ENCODE measurements at places on chromosomes 7 and 10.

DNA sequence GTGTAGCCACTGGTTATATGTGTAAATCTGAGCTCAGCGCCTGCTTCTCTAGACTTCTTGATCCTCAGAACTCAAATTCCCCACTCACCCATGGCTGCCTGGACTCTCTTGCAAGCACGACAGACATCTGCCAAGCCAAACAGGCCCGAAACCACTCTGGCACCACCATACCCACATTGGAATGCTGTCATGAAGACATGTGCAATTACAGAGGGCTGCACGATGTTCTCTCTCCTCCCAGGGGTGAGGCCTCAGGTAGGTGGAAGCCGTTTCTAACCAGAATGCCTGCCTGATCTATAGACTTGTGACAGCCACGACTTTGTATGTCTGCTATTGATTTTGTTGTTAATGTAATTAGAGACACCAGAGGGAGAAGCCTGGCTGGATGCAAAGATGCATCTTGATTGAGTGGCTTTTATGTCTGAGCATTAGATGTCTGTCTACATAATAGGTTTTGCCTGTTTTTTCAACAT, 4.0 kb downstream of the BAMBI start:
- peak overlapping the region; percentile 33 for H3K27ac ChIP-seq
- H3K27me3 ChIP-seq = no peaks in the 10 kb centered on the region
- no peak overlapping the region for H3K4me3 ChIP-seq
- H3K36me3 ChIP-seq = peaks cover 48% of the 10 kb centered on the region
- peaks cover 11% of the 10 kb centered on the region for H3K4me1 ChIP-seq
- no peak for DNase-seq

DNA sequence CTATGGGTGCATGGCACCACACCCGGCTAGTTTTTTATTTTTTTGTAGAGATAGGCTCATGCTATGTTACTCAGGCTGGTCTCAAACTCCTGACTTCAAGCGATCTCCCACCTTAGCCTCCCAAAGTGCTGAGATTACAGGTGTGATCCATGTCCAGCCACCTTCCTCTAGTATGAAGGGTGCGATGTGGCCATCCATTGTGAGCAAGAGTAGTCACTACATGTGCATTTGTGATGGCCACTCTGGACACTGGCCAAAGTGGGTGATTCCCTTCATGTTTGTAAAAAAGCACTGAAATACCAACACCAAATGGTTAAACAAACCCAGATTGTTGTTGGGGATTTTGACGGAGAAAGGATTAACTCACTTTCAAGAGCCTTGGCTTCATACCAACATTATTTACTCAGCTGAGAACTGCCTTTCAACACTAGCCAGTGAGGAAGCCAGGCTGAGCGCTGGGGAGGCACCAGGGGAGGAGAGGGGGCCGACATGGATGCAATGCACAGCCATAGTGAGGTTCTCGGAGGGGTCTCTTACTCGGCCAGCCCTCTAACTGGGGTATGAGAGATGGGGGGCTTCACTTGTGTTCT, 198.1 kb upstream of the LYZL2 start:
- peaks cover 20% of the 10 kb centered on the region for H3K4me1 ChIP-seq
- DNase-seq = peak; percentile 87
- H3K36me3 ChIP-seq = no peaks in the 10 kb centered on the region
- H3K27ac ChIP-seq = no peak overlapping the region
- no peak overlapping the region for H3K4me3 ChIP-seq

GRCh38 chr7:22488643-22489462, 11.1 kb downstream of the STEAP1B start:
- H3K27me3 ChIP-seq = no peaks in the 10 kb centered on the region
- no peaks in the 10 kb centered on the region for H3K4me1 ChIP-seq
- no peak overlapping the region for H3K4me3 ChIP-seq
- DNase-seq = peak; percentile 85
- peak overlapping the region; percentile 15 for H3K27ac ChIP-seq

- H3K4me3 ChIP-seq = no peak overlapping the region
- H3K36me3 ChIP-seq = no peaks in the 10 kb centered on the region
- H3K27ac ChIP-seq = no peak overlapping the region
- no peak for DNase-seq
- no peaks in the 10 kb centered on the region for H3K4me1 ChIP-seq
These were observed 83.6 kb upstream of the MKI67 start for GRCh38 chr10:128209862-128210214.

DNA sequence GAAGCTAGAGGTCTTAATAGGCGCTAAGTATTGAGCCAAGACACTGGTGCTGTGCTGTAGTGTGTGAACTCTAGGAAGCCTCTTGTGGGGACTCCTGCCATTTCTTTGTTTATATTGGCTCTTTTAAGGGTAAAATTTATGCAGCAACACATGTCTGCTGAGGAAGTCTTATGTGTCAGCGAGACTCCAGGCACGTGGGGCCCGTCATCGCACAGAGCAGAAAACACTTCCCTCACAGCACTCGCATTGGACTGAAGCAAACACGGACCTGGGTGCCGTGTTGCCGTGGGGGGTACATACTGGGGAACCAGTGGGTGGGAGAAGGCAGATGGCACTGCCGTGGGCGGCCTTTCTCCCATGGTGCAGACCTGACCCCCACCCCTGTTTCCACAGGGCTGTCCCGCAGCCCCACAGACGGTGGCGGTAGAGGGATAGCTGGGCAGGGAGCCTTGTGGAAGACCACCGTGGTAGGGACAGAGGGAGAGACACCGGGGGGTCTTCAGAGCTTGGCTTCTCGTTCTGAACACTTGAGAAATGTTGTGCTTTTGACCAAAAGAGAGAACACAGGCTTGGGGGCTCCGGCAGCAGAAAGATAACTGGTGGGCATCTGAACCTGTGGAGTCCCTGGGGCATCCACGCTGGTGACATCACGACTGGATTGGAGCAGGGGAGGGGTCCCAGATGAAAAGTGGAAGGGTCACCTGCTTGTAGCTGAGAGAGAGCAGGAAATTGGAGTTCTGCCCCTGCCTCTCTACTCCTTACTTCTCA, 284.7 kb upstream of the SHH start:
- H3K4me3 ChIP-seq = no peak overlapping the region
- H3K4me1 ChIP-seq = no peaks in the 10 kb centered on the region
- no peaks in the 10 kb centered on the region for H3K36me3 ChIP-seq
- no peak overlapping the region for H3K27ac ChIP-seq
- peak; percentile 30 for DNase-seq

- H3K27ac ChIP-seq = no peak overlapping the region
- no peaks in the 10 kb centered on the region for H3K27me3 ChIP-seq
- H3K36me3 ChIP-seq = no peaks in the 10 kb centered on the region
- H3K4me3 ChIP-seq = no peak overlapping the region
- H3K4me1 ChIP-seq = no peaks in the 10 kb centered on the region
These were observed 121.6 kb downstream of the LRRC18 start for GRCh38 chr10:48818081-48818480.

GRCh38 chr7:152344253-152344652, 91.5 kb downstream of the KMT2C start:
- H3K4me3 ChIP-seq = no peak overlapping the region
- peaks cover 5% of the 10 kb centered on the region for H3K4me1 ChIP-seq
- no peak overlapping the region for H3K27ac ChIP-seq
- peaks cover 8% of the 10 kb centered on the region for H3K36me3 ChIP-seq
- DNase-seq = no peak
- no peaks in the 10 kb centered on the region for H3K27me3 ChIP-seq

GRCh38 chr7:147276783-147277370, 1160.3 kb downstream of the CNTNAP2 start:
- H3K27me3 ChIP-seq = no peaks in the 10 kb centered on the region
- H3K4me3 ChIP-seq = no peak overlapping the region
- no peak overlapping the region for H3K27ac ChIP-seq
- H3K4me1 ChIP-seq = peaks cover 8% of the 10 kb centered on the region

DNA sequence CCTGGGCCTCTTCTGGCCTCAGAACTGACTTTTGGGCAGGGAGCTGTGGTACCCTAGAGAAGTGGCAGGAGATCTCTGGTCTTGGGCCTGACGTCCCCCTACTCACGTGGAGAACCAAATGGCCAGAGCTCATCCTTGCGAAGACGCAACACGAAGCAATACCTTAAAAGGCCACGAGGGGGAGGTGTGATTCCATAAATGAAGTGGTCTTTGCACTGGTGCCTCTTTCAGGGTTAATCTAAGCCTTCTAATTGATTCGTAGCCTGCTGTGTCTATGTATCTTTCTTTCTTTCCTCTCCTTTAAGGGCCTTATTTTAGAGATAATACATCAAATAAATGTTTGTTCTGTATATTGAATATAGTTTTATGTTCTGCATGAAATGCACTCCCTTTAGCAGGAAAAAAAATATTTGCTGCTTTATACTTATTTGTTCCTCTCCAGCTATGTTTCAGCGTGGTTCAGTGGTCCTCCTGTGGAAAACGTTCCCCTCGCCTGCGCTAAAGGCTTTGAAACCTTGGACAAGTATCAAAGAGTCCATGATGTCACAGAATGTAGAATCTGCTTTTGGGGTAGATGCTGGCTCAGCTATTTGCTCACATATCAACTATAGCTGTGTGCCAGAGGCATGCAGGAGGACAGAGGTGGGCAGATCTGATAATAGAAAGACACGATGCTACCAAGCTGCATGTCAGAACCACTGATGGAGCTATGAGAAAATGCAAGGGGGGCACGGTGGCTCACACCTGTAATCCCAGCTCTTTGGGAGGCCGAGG, 41.0 kb downstream of the STRA8 start:
- no peak overlapping the region for H3K4me3 ChIP-seq
- H3K4me1 ChIP-seq = no peaks in the 10 kb centered on the region
- H3K27me3 ChIP-seq = no peaks in the 10 kb centered on the region
- no peak overlapping the region for H3K27ac ChIP-seq
- peak; percentile 76 for DNase-seq

DNA sequence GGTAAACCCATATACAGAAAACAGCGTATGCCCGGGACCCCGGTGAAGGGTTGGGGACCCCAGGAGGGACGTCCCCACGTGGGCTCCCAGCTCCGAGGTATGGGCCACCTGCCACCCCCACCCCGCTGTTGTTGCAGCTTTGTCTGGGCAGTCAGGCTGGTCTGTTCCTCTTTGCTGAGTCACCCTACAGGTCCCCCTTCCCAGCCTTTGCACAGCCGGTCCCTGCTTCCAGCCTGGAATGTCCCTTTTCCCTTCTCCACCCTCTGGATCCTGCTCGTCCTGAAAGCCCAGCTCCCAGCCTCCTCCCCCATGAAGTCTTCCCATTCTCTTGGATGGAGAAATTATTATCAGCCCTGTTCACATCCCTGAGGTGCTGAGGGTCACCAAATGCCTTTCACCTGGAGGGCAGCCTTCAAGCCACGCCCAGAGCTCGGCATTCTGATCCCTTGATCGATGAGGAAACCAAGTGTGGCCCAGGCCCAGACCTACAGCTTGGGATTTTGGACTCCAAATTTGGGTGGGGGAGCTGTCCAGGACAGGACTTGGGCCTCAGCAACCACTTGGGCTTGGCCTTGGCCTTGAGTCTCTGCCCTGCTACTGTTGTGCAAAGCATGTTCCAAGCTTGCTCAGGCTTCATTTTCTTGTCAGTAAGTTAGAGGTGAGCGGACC, 2.6 kb downstream of the CLDN4 start:
- no peaks in the 10 kb centered on the region for H3K36me3 ChIP-seq
- peak overlapping the region; percentile 77 for H3K27ac ChIP-seq

GRCh38 chr7:41446606-41447449, 256.1 kb downstream of the INHBA start:
- H3K27ac ChIP-seq = no peak overlapping the region
- H3K4me3 ChIP-seq = no peak overlapping the region
- DNase-seq = no peak
- no peaks in the 10 kb centered on the region for H3K36me3 ChIP-seq

DNA sequence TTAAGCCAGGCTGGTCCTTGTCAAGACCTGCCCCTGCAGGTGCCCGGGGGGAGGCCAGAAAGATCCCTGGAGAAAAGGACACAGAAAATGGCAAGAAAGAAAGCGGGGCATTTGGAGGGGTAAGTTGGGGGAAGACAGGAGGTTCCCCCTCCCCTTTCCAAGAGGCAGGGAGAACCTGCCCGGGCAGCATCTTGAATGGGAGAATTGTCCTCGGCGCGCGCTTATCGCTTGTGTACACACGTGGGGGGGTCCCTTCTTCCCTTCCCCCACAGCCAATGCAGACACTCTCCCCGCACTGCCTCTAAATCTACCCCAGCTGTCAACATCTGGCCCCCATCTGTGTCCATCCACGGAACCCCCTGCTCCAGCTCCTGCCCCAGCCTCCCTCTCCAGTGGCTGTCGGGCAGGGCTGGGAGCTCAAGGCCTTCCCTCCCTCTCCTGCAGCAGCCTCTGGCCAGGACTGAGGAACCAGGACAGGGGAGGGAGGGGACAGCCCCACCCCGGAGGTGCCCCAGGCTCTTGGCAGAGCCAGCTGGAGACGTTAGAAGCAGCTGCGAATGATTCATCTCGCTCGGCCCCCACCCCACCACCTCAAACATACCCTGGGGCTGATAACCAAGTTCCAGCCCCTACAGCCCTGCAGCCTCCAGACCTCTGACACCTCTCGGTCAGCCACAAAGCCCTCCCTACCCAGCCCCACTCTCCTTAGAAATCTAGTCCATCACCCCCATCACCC, 25.3 kb downstream of the EPHB4 start:
- H3K4me3 ChIP-seq = no peak overlapping the region
- H3K4me1 ChIP-seq = peaks cover 25% of the 10 kb centered on the region
- no peak overlapping the region for H3K27ac ChIP-seq
- peak; percentile 71 for DNase-seq

- no peak overlapping the region for H3K4me3 ChIP-seq
- no peak overlapping the region for H3K27ac ChIP-seq
- H3K27me3 ChIP-seq = no peaks in the 10 kb centered on the region
- peak; percentile 14 for DNase-seq
These were observed 333.7 kb upstream of the PODXL start for GRCh38 chr7:131890176-131890575.

- no peak for DNase-seq
- H3K27ac ChIP-seq = no peak overlapping the region
- no peak overlapping the region for H3K4me3 ChIP-seq
- peaks cover 30% of the 10 kb centered on the region for H3K27me3 ChIP-seq
These were observed 16.2 kb downstream of the WNT8B start for GRCh38 chr10:100479037-100479436.

DNA sequence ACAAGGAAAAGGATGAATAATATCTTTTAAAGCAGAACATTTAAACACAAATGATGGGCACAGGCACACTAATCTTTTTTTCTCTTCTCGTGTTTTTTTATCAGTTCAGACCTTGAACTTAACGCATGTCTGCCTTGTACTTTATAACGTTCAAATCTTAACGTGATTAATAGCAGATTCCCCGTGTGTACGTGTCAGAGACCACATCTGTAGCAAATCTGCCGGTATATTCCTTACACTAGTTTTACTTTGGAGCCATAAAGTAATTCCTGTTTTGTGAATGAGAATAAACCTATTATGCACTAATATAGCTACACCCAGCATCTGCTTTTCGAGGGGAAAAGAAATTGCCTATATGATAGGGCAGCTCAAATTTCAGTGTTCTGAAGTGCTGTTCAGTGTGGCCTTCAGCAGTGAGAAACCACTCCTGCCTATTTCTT, 166.0 kb upstream of the TCF7L2 start:
- H3K27ac ChIP-seq = no peak overlapping the region
- H3K27me3 ChIP-seq = no peaks in the 10 kb centered on the region
- H3K36me3 ChIP-seq = peaks cover 2% of the 10 kb centered on the region
- peaks cover 10% of the 10 kb centered on the region for H3K4me1 ChIP-seq
- DNase-seq = no peak
